ENCODE measurements at places on chromosomes 12 and 14. TPM values are rescaled to one million over a fixed set of nuclear protein-coding genes. Genes with fewer than 3 reads are reported as not detected.

Gene MUCL1
- polyA plus RNA-seq: not detected

Gene DBX2
- polyA plus RNA-seq: not detected

Gene TAS2R8
- not detected for polyA plus RNA-seq

Gene PLCZ1
- not detected for polyA plus RNA-seq

- DNase-seq: no peak
Measured at GRCh38 chr12:91043408-91043807, 14.4 kb downstream of the KERA start.

- DNase-seq: no peak
Measured at GRCh38 chr14:97361958-97362357, 564.8 kb downstream of the VRK1 start.

GRCh38 chr12:109632342-109632741 lies 58.7 kb downstream of the MVK start:
- DNase-seq: no peak

GRCh38 chr14:65054471-65055085 lies 47.7 kb downstream of the MAX start:
- peak; percentile 23 for DNase-seq

DNA sequence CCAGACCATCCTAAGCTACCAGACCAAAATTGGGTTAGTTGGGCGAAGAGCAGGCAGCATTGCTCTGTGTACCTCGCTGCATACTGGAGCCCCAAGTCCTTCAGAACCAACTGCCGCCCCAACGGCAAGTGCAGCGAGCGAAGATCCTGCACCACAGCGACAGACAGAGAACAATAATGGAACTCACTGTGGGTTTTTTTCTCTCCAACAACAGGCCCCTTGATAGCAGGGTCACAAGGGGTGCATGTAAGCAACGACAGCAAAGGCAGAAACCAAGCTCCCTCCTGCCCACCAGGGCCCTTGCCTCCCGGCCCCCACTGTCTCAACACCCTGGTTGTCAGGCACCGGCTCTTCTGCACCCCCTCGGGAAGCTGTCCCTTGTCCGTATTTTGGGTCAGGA lies 39.0 kb downstream of the RNF34 start:
- DNase-seq: no peak

GRCh38 chr14:61147831-61148549 lies 133.1 kb downstream of the TMEM30B start:
- DNase-seq: no peak

GRCh38 chr14:64114166-64114565 lies 180.0 kb downstream of the ESR2 start:
- no peak for DNase-seq

- no peak for DNase-seq
Measured at GRCh38 chr14:104001003-104001402, 58.7 kb upstream of the RD3L start.

GRCh38 chr12:54019091-54019811 lies 9.0 kb upstream of the HOXC6 start:
- DNase-seq: no peak

DNA sequence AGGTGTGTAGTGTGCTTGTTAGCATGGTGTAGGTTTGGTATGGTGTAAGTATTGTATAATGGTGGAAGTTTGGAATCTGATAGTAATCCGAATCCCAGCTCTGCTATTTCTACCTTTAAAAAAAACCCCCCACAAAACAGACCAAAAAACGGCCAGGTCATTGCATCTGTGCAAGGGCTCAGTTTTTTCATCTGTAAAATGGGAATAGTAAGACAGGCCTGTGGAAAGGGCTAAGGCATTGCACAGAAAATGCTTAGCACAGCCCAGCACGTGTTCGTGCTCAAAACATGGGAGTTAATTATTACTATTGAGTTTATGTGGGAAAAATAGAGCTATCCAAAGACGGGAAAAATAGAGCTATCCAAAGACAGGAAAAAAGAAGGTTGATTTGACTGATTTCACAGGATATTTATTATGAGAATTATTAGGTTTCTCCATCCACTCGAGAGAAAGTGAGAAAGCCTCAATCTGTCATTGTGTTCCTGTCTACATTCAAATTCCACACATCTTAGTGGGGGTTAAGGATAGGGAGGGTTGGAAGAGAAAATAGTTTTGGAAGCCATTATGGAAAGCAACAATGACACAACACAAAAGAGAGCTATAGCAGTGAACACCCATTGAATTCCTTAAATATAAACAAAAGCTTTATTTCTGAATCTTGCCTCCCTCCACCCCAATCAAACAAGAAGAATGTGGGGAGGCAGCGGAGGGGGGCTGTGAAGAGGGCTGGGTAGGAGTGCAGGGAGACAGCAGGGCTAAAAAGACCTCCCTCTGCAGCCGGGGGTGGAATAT lies 126.8 kb upstream of the MAX start:
- DNase-seq: no peak

DNA sequence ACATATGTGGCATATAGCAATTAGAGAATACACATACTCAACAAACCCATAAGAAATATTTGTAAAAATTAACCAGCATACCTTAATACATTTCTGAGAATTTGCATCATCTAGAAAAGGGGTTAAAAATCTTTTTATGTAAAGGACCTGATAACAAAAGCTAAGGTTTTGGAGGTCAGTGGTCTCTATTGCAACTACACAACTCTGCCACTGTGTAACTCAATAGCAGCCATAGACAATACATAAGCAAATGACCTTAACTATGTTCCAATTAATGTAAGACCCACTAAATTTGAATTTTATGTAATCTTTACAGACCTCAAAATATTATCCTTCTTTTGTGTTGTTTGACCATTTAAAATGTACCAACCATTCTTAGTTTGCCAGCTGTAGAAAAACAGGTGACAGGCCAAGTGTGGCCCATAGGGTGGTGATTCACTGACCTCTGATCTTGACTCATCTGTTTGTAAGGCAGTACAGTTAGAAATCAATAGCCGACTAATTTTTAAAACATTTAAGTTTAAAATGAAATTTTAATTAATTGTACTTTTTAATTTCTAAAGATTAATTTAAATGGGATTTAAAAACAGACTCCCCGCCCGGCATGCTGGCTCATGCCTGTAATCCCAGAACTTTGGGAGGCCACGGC lies 7.4 kb upstream of the EPS8 start:
- no peak for DNase-seq

- no peak for DNase-seq
Measured at GRCh38 chr12:109725321-109726105, 11.9 kb downstream of the FAM222A start.

DNA sequence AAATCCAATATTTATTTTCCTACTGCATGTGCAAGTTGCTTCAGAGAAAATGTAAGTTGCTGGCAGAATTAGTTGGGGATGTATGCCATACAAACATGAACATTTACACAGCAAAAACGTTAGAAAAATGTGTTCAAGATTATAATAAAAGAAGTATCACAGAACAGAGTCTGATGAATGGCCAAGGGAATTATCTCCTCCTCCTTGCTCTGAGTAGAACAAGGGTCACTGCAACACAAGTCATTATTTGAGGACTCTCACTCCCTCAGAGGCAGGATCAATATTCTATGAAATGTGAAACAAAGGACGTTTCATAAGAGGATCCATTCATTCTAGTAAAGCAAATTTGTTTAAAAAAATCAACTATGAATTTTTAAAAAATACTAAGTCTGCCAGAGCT lies 177.8 kb downstream of the PRKD1 start:
- no peak for DNase-seq

DNA sequence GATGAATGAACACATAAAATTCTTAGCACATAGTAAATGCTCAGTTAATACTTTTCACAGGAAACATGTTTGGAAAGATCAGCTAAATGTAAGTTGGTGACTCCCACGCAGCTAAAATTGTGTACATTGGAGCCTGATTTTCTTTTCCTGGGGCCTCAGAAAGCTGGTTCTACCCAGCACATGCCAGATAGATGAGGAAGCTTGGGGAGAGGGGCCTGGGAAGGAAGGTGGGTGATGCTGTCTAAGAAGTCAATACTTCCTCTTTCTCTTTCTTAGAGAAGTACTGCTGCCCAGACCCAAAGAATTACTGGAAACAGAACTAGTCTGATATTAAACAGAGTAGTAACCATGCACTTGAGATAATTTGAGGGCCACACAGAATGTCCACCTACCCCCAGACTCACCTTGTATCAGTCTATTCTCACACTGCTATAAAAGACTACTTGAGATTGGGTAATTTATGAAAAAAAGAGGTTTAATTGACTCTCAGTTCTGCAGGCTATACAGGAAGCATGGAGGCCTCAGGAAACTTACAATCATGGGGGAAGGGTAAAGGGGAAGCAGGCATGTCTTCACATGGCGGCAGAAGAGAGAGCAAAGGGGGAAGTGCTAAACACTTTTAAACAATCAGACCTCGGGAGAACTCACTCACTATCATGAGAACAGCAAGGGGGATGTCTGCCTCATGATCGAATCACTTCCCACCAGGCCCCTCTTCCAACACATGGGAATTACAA lies 123.3 kb upstream of the MED13L start:
- no peak for DNase-seq

DNA sequence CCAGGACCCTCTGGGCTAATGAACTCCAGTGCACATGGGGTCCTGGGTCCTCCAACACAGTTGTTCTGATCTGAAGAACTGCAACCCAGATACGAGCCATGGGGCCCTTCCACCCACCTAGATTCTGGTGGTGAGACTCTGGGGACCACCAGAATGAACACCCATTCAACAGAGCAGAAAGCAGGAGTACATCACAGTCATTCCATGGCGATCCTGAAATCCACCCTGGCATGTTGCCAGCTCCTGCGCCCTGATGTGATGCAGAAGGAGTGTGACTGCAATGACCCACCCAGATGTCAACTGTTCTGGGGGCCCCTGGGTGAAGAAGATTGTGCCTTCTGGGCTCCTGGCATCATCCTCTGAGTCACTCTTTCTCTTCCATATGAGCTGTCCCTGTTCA lies 211.6 kb downstream of the KIF26A start:
- no peak for DNase-seq
